IMR-90 (cell line): ENCODE measurements at places on chromosomes 2 and 18. TPM values are rescaled to one million over a fixed set of nuclear protein-coding genes. Genes with fewer than 3 reads are reported as not detected.

DNA sequence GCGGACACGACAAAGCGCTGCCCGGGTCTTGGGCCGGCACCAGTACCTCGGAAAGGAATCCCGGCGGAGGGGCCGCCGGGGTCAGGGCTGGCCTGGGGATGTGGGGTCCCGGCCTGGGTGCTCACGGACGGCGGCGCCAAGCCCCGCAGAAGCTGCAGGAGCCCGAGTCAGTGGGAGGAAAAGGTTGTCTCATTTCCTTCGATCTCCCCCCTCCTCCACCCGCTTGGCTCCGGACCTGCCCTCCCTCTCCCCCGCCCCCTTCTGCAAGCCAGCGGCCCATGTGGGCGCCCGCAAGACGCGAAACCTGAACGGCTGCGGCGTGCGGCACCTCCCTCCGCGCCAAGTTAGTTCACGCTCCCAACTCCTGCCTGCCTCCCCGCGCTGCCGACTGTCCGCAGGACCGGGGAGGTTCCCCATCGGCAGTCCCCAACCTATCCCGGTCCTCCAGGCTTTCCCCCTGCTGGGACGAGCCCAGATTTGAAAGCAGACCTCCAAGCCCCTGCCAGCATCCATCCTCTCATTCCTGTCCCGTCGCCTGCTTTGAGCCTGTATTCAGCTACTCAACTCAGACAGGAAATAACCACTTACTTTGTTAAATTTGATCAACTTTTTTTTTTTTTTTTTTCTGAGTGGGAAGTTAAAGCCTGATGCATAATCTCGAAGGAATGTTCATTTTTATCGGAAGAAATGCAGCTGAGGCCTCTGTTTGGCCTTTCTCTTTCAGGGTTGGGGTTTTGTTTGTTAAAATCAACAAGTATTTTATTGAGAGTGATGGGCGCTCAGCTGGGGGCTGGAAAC lies at the start of gene EVA1A:
Gene EVA1A, minus strand, starts transcription at position 172 of the 798 bp plus-strand sequence. CDS start 42,799 bp downstream, outside the sequence.
- DNase-seq = peak; percentile 81

The LHCGR gene
- polyA plus RNA-seq = 0.03 and 0.10 TPM in 2 replicates

The MC4R gene
- 0.09 and 0.14 TPM in 2 replicates for polyA plus RNA-seq

The THOC1 gene
- polyA plus RNA-seq = 14.1 and 15.8 TPM in 2 replicates

- DNase-seq = no peak
Measured at GRCh38 chr2:179226961-179227259, 37.7 kb downstream of the SESTD1 start.

DNA sequence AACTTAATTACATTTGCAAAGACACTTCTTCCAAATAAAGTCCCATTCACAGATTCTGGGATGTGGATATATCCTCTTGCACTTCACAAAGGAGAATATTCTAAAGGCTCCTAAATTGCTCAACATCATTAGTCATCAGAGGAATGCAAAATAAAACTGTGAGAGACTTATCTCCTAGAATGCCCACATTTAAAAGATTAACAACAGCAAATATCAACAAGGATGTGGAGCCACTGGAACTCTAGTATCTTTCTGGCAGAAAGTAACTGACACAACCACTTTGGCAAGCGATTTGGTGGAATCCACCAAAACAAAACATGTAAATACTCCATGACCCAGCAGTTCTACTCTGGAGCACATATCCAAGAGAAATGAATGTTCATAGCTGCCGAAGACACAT lies 4.6 kb downstream of the NEU2 start:
- peak; percentile 42 for DNase-seq

DNA sequence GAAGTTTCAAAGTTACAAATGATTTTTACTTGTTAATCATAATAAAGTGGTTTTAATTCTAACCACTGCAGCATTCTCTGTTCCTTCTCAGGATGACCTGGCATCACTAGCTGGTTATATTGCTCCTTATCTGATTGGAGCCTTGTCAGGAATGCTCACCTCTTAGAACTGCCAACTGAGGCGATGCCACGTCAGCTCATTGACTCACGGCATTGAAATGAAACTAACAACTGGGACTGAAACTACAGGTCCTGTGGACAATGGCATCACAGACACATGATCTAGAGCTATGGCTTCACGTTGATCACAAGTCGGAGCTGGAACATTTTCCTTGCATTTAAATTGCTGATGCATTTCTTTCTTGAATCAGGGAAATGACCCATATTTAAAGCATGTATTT lies 54.9 kb upstream of the MAP2 start:
- DNase-seq = peak; percentile 58

The LYPD1 gene
- 66.1 and 66.2 TPM in 2 replicates for polyA plus RNA-seq

The GAD1 gene
- polyA plus RNA-seq = not detected in 2 replicates

The FTCDNL1 gene
- 0.21 TPM in 1 of 2 replicates, not detected in the other for polyA plus RNA-seq

The TAF4B gene
- polyA plus RNA-seq = 0.38 and 0.42 TPM in 2 replicates

The HOXD13 gene
- polyA plus RNA-seq = not detected in 2 replicates

DNA sequence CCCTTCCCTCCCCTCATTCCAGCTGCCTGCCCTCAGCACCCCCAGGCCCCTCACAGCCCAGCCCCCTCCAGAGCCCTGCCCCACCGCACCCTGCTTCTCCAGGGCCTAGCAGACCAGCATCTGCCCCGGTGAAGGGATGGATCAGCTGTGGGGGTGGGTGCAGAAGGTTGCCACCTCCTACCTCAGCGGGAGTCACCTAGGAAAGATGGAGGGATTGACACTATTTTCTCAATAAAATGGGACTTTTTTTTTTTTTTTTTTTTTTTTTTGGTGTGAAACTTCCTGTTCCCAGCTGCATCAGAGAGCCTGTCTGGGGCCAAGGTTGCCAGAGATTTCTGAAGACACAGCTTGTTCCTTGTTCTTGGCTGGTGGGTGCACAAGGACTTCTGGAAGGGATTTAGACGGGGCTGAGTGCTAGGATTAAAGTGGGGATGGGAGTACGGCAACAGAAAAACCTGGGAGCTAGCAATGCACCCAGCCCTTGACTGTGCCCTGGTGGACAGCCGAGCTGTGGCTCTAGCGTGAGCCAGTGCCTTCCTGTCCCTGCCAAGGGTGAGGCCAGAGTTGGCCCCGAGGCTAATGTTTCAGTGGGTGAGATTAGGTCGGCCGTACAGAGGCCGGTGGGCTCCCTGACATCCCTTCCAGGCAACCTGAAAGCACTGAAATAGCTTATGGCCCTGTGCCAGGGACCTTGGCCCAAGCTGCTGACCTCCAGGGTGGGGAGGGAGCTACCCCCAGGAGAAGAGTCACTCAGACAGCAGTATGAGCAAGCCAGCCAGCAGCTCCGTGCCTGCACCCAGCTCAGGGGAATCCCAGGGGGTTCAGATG lies 4.6 kb downstream of the B3GNT7 start:
- DNase-seq = no peak

DNA sequence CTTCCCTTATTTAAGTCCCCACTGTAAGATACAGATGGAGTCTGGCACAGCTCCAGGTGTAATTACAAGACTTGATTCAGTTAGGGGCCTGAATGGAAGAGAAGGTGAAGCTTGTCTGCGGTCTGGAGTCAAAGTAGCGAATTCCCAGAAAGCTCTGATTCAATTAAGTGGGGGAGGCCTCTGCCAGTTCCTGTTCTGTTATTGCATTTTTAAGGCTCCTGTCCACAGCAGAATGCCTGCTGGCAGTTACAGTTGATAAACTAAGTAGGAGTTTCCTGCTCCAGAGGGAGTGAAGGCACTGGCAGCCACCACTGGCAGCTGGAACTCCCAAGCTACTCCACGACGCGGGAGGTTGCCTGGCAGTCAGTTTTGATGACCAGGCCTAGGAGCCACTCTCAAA lies 181.1 kb downstream of the SOCS6 start:
- DNase-seq = no peak

The NTSR2 gene
- not detected in 2 replicates for polyA plus RNA-seq

DNA sequence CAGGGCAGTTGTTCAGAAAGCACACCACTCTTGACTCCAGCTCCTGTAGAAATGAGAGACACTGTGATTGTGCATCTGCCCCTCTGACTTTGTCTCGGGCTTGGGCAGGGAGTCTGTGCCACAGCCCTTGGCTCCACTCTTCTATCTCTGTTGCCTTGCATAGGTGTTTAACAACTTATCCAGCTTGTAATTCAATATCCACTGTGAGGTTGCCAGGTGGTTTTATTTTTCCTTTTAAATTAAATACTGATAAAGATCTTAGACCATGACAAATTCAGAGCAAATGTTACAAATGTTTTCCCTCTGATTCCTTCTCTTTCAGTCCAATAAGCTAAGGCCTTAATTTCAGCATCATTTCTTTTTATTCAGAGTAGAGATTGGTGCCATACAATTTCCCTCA lies 421.7 kb downstream of the STK39 start:
- DNase-seq = no peak
